ENCODE measurements at places on chromosomes 1 and 21. TPM values are rescaled to one million over a fixed set of nuclear protein-coding genes. Genes with fewer than 3 reads are reported as not detected.

DNA sequence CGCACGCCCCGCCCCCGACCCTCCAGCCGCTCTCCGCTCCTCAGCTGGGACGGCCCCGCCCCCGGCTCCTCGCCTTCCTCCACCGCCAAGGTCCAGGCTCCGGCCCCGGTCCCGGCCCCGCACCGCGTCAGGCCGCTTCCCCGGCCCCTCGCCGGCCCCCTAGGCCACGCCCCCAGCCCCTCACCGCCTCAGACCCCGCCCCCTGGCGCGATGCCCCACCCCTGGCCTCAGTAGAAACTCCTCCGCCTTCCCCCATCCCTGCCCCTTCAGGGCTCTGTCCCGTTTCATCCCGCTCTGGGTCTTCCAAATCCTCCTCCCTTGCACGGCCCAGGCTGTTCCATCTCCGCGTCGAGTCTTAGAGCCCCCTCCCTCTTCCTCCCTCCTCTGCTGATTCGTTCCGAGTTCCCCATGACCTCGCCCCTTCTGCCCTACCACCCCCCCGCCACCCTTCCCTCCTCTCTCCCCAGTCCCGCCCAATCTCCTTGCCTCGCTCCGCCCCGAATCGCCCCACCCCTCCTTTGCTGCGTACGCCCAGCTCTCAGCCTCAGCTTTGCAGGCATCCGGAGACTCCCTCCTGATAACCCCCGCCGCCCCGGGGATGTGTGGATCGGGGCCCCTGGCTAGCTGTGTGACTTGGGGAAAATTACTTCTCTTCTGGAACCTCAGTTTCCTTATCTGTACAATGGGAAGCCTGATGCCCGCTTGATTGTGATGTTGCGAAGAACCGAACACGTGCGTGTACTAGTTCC is 448 bp upstream of the ASAP3 start:
- peak; percentile 95 for DNase-seq

- DNase-seq = no peak
Observed at GRCh38 chr1:223758734-223759133, 46.4 kb downstream of the CAPN2 start.

DNA sequence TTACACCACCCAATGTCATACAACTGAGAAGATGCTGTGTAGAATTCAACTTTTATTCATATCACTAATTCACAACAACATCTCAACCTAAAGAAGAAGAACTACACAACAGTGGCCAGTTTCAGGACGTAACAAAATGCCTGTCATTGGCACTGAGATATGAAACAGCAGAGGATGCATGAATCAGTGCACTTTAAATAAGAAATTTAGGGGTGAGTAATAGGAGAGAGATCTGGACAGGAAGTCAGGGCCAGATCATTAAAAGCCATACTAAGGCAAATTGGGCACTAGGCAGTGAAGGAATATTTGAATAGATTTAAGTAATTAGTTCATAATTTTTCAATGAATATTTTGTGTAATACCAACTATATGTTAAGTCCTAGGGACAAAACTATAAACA is 510.5 kb downstream of the PLPP3 start:
- DNase-seq = peak; percentile 66

- peak; percentile 49 for DNase-seq
Observed at GRCh38 chr1:94543001-94543400, 1.4 kb upstream of the F3 start.

GRCh38 chr1:206892351-206892984 is 4.8 kb upstream of the IL24 start:
- peak; percentile 62 for DNase-seq

GRCh38 chr1:203509135-203509534 is 15.2 kb downstream of the OPTC start:
- DNase-seq = peak; percentile 47

The AMY1B gene
- total RNA-seq = not detected

GRCh38 chr1:225580238-225581099 is 72.5 kb downstream of the ENAH start:
- peak; percentile 34 for DNase-seq

DNA sequence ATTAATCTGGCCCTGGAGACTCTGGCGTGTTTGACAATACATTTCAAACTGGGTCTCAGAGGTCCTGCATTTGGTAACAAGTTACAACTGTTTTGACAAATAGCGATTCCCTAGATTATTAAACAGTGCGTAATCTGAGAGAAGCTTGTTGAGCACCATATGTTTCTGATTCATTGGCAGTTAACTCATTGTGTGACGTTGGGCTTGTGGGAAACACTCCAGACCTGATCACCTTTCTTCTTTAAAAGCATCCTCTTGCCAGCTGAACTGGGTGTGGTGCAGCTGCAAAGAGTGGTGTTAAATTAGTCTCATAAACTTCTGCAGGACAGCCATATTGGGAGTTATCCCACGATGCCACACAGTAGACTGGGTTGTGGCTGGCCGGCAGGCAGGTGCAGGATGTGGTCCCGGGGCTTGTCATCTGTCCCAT is 82.7 kb downstream of the CDC7 start:
- peak; percentile 87 for DNase-seq

Measured in fibroblast of the aortic adventitia (primary cell).